ENCODE measurements at places on chromosomes 7 and 10. TPM values are rescaled to one million over a fixed set of nuclear protein-coding genes. Genes with fewer than 3 reads are reported as not detected.

GRCh38 chr7:69166979-69167516, 431.2 kb upstream of the AUTS2 start:
- H3K4me3 ChIP-seq, result no peak overlapping the region
- DNase-seq, result no peak
- no peaks in the 10 kb centered on the region for H3K27me3 ChIP-seq

Gene FAM24A
- not detected for total RNA-seq

Gene HIF1AN
- total RNA-seq, result 42.9 TPM

Gene CPA4
- total RNA-seq, result not detected

- H3K36me3 ChIP-seq, result no peaks in the 10 kb centered on the region
- no peak overlapping the region for H3K27ac ChIP-seq
- no peak overlapping the region for H3K4me3 ChIP-seq
- peaks cover 4% of the 10 kb centered on the region for H3K4me1 ChIP-seq
- no peak for DNase-seq
Observed at GRCh38 chr10:132383751-132384196, 13.2 kb upstream of the PWWP2B start.

Gene SPDYE9
- total RNA-seq, result not detected

DNA sequence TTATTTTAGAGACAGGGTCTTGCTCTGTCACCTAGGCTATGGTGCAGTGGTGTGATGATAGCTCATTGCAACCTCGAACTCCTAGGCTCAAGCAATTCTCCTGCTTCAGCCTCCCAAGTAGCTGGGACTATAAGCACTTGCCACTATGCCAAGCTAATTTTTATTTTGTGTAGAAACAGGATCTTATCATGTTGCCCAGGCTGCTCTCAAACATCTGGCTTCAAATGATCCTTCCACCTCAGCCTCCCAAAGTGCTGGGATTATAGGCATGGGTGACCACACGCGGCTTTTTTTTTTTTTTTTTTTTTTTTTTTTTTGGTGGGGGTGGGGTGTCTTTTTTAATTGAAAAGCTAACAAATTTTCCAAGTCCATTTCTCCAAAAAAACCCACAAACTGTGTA, 18.4 kb downstream of the HPS6 start:
- peaks cover 2% of the 10 kb centered on the region for H3K36me3 ChIP-seq
- no peak for DNase-seq
- no peak overlapping the region for H3K27ac ChIP-seq
- H3K4me3 ChIP-seq, result no peak overlapping the region

Gene PDSS1
- 8.4 TPM for total RNA-seq

Measured in CD4-positive, CD25-positive, alpha-beta regulatory T cell (primary cell).